ENCODE measurements at places on chromosomes 5 and 9.

GRCh38 chr5:133445744-133446143, 166.6 kb downstream of the FSTL4 start:
- no peak for DNase-seq

DNA sequence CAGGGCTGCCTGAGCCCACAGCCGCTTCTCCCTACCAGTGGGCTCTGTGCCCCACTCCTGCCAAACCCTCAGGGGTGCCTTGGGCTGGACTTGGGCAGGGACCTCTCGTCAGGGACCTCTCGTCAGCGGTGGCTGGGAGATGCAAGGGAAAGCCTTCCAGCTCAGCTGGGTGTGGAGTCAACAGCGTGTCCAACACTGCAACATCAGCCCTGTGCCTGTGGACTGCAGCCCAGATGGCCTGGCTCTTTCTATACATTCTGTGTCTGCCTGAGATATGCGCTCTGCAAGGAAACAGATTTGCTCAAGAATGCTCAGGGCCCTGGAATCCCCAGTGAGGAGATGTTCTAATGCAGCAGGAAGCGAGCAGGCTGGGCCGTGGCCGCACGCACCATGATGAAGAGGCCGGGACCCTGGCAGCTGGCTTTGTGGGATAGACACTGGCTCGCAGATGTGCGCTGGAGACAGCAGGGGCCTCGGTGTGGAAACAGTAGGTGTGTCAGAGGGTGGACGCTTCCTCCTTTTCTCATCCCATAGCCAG, 85.0 kb upstream of the COL5A1 start:
- DNase-seq: no peak

GRCh38 chr5:35161652-35162273, 68.5 kb downstream of the PRLR start:
- no peak for DNase-seq

DNA sequence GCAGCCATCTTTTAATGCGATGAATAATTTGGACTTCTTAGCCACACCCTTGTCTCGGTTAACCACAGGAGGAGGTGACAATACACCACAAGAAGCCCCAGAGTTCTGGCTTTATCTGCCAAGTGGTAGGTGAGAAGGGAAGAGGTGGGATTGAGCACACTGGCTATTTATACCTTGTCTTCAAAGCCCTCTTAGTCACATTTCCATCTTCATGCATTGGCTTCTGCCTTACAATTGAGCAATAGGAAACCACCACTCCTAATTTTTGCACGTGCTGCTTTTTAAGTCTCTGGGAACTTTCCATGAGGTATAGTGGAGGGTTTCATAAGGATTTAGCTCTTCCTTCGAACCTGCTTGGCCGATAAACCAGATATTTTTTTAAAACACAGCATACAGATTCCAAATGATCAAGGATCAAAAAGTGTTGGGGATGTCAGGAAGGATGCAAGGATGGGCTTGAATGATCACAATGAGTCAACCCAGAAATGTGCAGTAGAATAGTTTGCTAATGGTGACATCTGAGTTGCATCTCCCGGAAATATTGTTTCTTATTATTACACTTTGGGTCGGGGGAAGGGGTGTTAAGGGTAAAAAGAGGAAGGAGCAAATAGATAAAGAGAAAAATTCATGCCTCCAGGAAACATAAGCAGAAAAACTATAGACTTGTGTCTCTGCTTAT, 25.5 kb downstream of the PLAC8L1 start:
- no peak for DNase-seq

DNA sequence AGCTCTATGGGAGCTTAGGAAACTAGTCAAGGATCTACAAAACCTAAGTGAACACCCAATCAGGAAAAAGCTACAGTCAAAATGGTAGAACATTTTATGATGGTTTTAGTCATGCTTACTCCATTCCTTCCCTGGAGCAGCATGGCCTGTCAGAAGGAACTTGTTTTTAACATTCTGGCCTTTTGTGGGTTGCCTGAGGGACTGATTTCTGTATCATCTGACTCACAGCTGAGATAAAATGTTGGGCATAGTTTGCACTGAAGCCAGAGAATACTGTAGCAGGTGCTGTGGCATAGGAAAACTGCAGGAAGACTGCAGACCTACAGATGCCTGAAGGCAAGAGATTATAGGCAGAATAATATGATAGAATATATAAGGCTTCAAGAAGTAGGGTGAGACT, 719.6 kb upstream of the GRAMD2B start:
- no peak for DNase-seq

GRCh38 chr5:91119981-91120850, 262.9 kb downstream of the ARRDC3 start:
- DNase-seq: no peak

DNA sequence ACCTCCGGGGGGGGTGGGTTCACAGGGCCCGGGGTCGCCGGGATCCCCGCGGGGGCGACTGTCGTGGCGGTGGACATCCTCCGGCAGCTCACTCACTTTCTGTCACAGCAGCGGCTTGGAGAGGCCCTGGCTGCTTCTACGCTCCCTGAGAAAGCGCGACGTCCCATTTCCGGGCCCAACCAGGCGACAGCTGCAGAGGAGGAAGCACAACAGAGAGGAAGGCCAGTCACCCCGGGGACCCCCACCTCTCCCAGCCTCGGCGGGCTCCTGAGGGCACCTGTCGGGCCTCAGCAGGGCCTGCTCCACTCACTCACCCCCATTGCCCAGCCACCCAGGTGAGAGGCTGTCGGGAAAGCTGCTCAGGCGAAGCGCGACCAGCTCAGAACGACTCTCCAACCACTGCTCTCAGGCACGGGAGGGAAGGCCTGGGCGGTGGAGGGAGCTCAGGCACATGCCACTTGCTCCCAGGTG, 14.4 kb downstream of the BRD3 start:
- DNase-seq: no peak

- no peak for DNase-seq
These were observed 232.1 kb downstream of the FBXO4 start for GRCh38 chr5:42157215-42157614.

DNA sequence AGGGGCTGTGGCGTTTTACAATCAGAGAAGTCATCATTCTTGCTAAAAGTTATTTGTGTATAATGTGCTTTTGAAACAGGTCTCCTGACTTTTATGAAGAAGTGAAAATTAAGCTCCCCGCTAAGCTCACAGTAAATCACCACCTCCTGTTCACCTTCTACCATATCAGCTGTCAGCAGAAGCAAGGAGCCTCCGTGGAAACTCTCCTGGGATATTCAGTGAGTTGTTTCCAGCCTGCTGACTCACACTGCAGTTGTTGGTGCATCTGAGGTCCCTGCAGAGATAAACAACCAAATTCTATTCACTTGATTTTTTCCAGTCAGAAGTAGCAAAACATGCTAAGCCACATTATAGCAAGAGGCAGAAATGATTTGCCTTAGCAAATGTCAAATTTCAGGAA, 156.7 kb downstream of the DOCK8 start:
- no peak for DNase-seq

Measured in activated CD4-positive, alpha-beta T cell treated with anti-CD3 and anti-CD28 coated beads, Interleukin-2, amount 50 U/mL, for 1 hour (primary cell).